Activated T-cell treated with anti-CD3 and anti-CD28 coated beads, Interleukin-2, amount 50 U/mL, for 72 hours (primary cell): ENCODE measurements at places on chromosomes 2 and 18. TPM values are rescaled to one million over a fixed set of nuclear protein-coding genes. Genes with fewer than 3 reads are reported as not detected.

The LHCGR gene
- total RNA-seq = not detected

DNA sequence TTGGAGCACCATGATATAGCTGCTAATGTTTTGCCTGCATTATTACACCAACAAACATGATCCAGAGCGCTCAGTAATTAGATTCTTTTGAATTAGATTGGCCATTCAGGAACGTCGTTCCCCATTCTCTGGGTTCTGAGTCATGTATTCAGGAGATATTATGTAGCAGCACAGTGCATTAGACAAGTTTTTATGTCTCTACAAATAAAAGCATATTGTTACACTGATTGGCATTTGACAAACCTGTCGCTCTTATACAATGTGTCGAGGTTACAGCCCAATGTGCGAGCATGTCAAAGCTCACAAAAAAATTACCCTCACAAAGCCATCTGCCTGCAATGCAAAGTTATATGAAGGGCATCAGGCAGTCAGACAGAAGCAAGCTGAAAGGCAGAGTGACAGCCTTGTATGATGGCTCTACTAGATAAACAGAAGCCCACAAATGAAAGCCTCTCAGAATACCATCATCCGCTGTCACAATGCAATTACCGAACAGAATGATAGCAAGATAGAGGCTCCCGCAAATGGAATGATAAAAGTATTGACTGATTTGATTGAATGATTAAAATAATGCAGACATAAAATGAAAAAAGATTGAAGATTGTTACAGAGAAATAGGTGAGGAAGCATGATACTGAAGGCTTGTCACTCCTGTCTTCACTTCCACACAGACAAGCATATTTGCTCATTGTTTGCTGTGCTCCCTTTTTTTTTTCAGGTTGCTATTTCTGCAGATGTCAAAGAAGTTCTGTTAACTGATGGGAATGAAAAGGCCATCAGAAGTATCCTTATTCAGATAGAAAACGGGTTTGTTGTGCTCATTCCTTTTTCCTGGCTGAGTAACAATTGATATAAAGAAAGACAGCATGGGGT, 234.6 kb upstream of the SIX3 start:
- H3K4me1 ChIP-seq = peaks cover 9% of the 10 kb centered on the region
- no peak overlapping the region for H3K4me3 ChIP-seq
- no peaks in the 10 kb centered on the region for H3K27me3 ChIP-seq
- H3K36me3 ChIP-seq = no peaks in the 10 kb centered on the region
- no peak for DNase-seq

GRCh38 chr2:232438951-232439757, 16.8 kb upstream of the ALPI start:
- no peaks in the 10 kb centered on the region for H3K36me3 ChIP-seq
- H3K4me3 ChIP-seq = no peak overlapping the region
- H3K27ac ChIP-seq = no peak overlapping the region
- no peaks in the 10 kb centered on the region for H3K27me3 ChIP-seq
- peaks cover 10% of the 10 kb centered on the region for H3K4me1 ChIP-seq
- peak; percentile 37 for DNase-seq

GRCh38 chr2:104865096-104865470, 11.2 kb downstream of the POU3F3 start:
- peaks cover 3% of the 10 kb centered on the region for H3K36me3 ChIP-seq
- peaks cover 8% of the 10 kb centered on the region for H3K4me1 ChIP-seq
- peaks cover 83% of the 10 kb centered on the region for H3K27me3 ChIP-seq
- DNase-seq = no peak
- no peak overlapping the region for H3K4me3 ChIP-seq
- H3K27ac ChIP-seq = no peak overlapping the region

DNA sequence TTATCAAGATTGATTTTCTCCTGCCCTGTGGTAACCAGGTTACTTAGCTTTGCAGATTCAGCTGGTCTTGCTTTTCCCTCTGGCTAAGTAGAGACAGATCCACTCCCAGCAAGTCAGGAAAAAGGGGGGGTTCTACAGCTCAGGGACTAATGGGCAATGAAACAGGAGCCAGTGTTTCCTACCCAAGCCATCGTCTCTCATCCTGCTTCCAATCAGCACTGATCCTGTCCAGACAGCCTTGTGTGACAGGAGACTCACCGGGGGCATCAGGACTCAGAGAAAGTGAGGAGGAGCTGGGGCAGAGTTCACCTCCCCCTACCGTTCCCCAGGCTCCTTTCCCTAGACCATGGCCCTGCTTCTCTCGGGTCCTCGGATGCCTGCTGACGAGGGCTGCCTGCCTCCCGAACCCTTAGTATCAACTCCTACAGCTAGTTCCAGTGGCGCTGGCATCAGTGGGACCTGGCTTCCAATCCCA, 307.6 kb downstream of the ALK start:
- H3K27ac ChIP-seq = no peak overlapping the region
- no peak overlapping the region for H3K4me3 ChIP-seq
- H3K36me3 ChIP-seq = no peaks in the 10 kb centered on the region

DNA sequence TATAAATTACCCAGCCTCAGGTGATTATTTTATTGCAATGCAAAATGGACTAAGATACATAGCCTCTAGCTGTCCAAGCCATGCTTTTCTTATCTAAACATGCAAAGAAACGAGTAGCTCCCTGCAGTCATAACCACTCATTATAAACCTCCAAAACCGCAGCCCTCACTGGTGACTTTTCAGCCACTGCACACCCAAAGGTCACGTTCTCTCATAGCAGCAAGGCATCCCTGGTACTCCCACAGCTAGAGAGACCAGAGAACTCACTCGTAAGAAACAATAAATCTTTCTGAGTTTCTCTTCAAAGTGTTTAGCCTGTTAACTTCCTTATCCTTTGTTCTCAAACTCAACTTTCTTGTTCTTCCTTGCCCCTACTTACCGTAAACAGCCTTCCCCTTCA, 28.5 kb upstream of the RALBP1 start:
- no peak overlapping the region for H3K27ac ChIP-seq
- DNase-seq = no peak
- peaks cover 6% of the 10 kb centered on the region for H3K27me3 ChIP-seq
- no peaks in the 10 kb centered on the region for H3K4me1 ChIP-seq

DNA sequence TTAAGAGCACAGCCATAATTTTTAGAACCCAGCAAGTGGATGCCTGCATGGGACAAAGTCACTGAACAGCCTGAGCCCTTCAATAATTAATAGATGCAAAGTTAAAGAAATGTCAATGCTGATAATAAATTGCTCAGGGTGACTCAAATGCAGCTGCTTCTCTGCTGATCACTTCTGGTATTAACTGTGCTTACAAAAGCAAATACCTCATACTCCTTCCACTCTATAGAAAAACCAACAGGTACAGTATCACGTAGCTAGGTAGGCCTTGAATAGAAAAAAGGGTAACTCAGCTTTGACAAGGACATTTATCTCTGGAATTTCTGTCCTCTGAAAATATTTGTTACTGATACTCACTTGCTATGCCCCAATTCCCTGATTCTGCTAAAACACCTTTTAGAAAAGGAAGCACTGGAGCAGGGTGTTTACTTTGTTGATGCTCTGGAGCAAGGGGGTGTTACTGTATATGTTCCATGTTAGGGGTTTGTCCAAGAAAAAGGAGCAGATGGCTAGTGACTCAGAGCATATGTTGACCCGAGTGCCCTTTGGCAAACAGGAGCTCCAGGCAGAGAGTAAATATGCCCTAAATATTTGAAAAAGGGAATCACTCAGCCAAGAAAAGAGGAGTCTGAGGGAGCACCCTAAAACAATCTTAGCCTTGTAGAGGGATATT, 59.1 kb upstream of the RTN4 start:
- H3K4me1 ChIP-seq = peaks cover 5% of the 10 kb centered on the region
- H3K27ac ChIP-seq = no peak overlapping the region
- H3K36me3 ChIP-seq = no peaks in the 10 kb centered on the region
- DNase-seq = no peak
- H3K4me3 ChIP-seq = no peak overlapping the region

The OTOS gene
- not detected for total RNA-seq

The GCG gene
- not detected for total RNA-seq

- H3K4me1 ChIP-seq = no peaks in the 10 kb centered on the region
- DNase-seq = no peak
- no peaks in the 10 kb centered on the region for H3K36me3 ChIP-seq
- H3K4me3 ChIP-seq = no peak overlapping the region
Measured at GRCh38 chr18:66641056-66641455, 37.2 kb upstream of the CDH19 start.

GRCh38 chr18:48297139-48297538, 112.0 kb downstream of the ZBTB7C start:
- H3K4me3 ChIP-seq = no peak overlapping the region
- peaks cover 11% of the 10 kb centered on the region for H3K4me1 ChIP-seq
- no peaks in the 10 kb centered on the region for H3K27me3 ChIP-seq
- H3K36me3 ChIP-seq = no peaks in the 10 kb centered on the region

DNA sequence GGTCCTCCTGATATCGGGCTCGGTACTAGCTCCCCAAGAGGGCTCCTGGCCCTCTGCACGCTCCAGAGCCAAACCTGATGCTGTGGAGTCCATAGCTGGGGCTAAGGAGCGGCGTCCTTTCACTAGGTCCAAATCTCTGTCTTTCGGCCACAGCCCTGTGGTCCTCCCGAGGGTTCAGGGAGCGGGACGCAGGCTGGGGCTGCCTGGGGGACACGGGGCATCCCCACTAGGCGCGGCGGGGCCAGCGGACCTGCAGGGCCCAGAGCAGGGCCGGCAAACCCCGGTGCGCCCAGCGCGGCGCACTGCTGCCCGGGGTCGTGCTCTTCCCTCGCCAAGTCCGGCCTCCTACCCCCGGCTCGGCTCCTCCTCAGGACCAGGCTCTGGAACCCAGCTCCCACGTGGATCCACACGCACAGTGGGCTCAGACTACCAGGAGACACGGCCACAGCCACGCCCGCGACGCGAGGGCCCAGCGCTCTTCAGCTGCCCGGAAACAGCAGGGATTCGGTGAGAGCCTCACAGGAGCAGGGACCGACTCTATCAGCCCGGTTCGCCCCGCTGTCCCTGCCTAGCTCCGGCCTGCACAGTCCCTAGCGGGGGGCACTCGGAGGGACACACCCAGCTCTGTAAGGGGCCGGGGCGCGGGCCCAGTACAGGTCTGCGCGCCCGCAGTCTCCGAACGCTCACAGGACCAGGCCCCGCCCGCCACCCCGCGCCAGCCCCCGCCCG, 593 bp downstream of the ZNF514 start:
- peaks cover 20% of the 10 kb centered on the region for H3K36me3 ChIP-seq
- peak; percentile 39 for DNase-seq
- H3K27me3 ChIP-seq = no peaks in the 10 kb centered on the region
- no peak overlapping the region for H3K27ac ChIP-seq

GRCh38 chr2:53058526-53058925, 709.1 kb upstream of the CHAC2 start:
- no peaks in the 10 kb centered on the region for H3K27me3 ChIP-seq
- H3K4me3 ChIP-seq = no peak overlapping the region
- H3K4me1 ChIP-seq = no peaks in the 10 kb centered on the region
- H3K36me3 ChIP-seq = no peaks in the 10 kb centered on the region

- no peak overlapping the region for H3K4me3 ChIP-seq
- no peaks in the 10 kb centered on the region for H3K4me1 ChIP-seq
- no peak for DNase-seq
- peaks cover 33% of the 10 kb centered on the region for H3K27me3 ChIP-seq
Measured at GRCh38 chr2:10009811-10010781, 33.3 kb upstream of the KLF11 start.

- H3K4me3 ChIP-seq = no peak overlapping the region
- no peaks in the 10 kb centered on the region for H3K36me3 ChIP-seq
- peaks cover 4% of the 10 kb centered on the region for H3K4me1 ChIP-seq
- no peak overlapping the region for H3K27ac ChIP-seq
- H3K27me3 ChIP-seq = no peaks in the 10 kb centered on the region
- DNase-seq = no peak
Measured at GRCh38 chr18:28208268-28208667, 31.3 kb upstream of the CDH2 start.

DNA sequence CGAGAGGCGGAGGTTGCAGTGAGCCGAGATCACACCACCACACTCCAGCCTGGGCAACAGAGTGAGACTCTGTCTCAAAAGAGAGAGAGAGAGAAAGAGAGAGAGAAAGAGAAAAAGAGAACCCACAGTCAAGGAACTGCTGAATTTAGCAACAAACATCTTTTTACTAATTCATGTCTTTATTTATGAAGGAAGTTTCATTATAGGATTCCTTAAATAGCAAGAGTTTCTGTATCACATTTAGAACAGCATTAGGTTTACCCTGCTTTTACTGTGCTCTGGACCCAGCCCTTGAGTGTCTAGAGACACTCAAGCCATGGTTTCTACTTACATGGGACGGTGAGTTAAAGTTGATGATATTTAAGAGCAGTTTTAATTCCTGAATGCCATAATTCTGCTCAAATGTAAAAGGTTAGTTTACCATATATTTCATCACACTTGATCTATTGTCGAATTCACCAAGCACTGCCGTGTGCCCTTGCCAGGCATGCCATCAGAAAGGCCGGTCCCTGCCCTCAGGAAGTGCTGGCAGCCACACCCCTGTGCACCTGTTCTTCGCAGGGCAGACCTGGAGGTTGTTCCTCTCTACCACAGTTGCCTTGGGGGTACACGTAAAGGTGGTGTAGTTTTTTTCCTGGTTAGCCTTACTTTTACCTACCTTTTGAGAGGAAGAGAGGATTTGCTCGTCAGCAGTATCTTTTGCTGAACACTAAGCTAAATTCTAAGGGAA, 153.3 kb downstream of the LDLRAD4 start:
- peak overlapping the region; percentile 38 for H3K4me3 ChIP-seq
- no peaks in the 10 kb centered on the region for H3K36me3 ChIP-seq
- peak overlapping the region; percentile 18 for H3K27ac ChIP-seq
- DNase-seq = no peak
- H3K27me3 ChIP-seq = no peaks in the 10 kb centered on the region
- H3K4me1 ChIP-seq = peaks cover 70% of the 10 kb centered on the region

DNA sequence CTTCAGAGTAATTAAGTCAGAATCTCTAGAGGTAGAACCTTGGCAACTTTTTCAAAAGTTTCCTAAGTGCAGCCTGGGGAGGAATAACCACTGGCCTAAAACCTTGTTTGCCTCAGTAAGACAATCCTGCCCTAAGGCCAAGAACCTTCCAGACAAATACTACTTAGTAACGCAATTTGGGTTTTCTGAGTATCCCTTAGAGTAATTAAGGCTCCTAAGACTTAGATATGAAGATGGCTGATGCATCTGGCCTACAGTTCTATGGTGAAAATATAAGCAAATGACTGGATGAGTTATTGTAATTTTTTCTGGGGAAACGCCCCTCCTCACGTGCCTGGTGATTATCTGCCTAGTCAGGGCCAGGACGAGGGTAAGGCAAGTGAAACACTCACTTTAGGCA, 95.7 kb upstream of the DLX2 start:
- peaks cover 18% of the 10 kb centered on the region for H3K4me1 ChIP-seq
- H3K27ac ChIP-seq = no peak overlapping the region
- peaks cover 31% of the 10 kb centered on the region for H3K27me3 ChIP-seq
- peaks cover 32% of the 10 kb centered on the region for H3K36me3 ChIP-seq
- no peak overlapping the region for H3K4me3 ChIP-seq

The TMEM163 gene
- total RNA-seq = 0.12 TPM

GRCh38 chr2:140344838-140345237, 1564.6 kb upstream of the NXPH2 start:
- H3K27ac ChIP-seq = no peak overlapping the region
- DNase-seq = no peak
- no peak overlapping the region for H3K4me3 ChIP-seq
- no peaks in the 10 kb centered on the region for H3K4me1 ChIP-seq

- DNase-seq = no peak
- H3K27ac ChIP-seq = no peak overlapping the region
- peaks cover 12% of the 10 kb centered on the region for H3K36me3 ChIP-seq
- H3K4me3 ChIP-seq = no peak overlapping the region
- no peaks in the 10 kb centered on the region for H3K4me1 ChIP-seq
Measured at GRCh38 chr2:218776488-218776887, 5.5 kb upstream of the CYP27A1 start.

- H3K4me1 ChIP-seq = peaks cover 14% of the 10 kb centered on the region
- H3K27me3 ChIP-seq = no peaks in the 10 kb centered on the region
- H3K36me3 ChIP-seq = no peaks in the 10 kb centered on the region
- DNase-seq = no peak
Measured at GRCh38 chr18:12593866-12594265, 64.0 kb downstream of the SPIRE1 start.

The PRKAG3 gene
- not detected for total RNA-seq
